Spinal cord (tissue), 10 donors: ENCODE measurements at places on chromosomes 2 and 18. TPM values are rescaled to one million over a fixed set of nuclear protein-coding genes. Genes with fewer than 3 reads are reported as not detected.

- DNase-seq: no peak
Observed at GRCh38 chr2:18123211-18123570, 244.7 kb downstream of the KCNS3 start.

DNA sequence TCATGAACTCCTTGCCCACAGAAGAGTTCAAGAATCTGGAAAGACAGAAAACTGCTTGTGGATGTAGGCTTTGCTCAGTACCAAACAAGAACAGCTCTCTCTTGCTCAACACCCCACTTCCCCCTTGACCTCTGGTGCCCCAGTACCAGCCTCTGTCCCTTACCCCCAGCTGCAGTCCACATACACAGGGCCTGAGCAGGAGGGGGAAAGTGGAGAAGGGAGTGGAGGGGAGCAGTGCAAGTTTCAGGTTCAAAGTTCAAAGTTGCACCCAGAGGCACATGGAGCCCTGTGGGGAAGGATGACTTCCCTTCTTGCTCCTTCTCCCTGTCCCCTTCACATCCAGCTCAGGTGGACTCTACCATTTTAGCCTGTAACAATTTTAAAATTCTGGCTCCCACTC, 61.1 kb upstream of the LPIN2 start:
- no peak for DNase-seq

GRCh38 chr2:70746094-70746974, 21.7 kb downstream of the ADD2 start:
- peak; percentile 87 for DNase-seq

DNA sequence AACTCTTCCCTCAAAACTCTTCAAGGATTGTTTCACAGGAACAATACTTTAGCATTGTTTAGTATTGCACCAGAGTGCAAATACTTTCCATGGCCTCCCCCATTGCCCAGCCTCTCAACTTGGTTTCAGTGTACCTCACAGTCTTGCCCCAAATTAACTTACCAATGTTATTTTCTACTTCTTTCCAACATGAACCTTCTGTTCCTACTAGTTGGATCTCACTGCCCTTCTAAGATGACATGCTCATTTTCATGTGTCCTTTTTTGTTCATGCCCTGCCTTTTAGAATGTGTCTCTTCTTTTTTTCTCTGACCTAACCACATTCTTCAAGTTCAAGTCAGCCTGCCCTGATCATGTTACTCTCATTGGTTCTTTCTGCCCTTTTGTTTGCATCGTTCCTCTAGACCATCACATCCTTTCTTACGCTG, 4.1 kb downstream of the SPATS2L start:
- no peak for DNase-seq

DNA sequence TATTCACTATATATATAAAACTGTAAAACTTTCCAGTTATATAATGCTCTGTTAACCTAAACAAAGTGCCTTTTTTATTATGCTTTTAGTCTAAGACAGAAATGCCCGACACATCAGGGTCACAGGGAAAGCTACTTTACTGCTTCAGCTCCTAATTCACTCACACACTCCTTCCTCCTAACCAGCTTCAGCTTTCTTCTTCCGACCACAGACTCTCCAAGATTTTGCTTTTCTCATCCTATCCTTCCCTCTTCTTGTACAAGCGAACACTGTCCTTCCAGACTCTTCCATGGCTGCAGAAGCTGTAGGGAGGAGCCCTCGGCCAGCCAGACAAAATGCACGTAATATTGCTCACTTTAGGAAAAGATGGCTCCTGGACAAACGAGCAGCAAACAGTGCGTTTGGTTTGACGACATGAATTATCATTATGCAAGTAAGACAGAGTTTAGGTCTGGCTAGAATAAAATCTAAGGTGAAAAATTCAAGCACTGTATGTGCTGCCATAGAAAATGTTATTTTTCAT, 47.5 kb upstream of the HNRNPA3 start:
- DNase-seq: no peak

DNA sequence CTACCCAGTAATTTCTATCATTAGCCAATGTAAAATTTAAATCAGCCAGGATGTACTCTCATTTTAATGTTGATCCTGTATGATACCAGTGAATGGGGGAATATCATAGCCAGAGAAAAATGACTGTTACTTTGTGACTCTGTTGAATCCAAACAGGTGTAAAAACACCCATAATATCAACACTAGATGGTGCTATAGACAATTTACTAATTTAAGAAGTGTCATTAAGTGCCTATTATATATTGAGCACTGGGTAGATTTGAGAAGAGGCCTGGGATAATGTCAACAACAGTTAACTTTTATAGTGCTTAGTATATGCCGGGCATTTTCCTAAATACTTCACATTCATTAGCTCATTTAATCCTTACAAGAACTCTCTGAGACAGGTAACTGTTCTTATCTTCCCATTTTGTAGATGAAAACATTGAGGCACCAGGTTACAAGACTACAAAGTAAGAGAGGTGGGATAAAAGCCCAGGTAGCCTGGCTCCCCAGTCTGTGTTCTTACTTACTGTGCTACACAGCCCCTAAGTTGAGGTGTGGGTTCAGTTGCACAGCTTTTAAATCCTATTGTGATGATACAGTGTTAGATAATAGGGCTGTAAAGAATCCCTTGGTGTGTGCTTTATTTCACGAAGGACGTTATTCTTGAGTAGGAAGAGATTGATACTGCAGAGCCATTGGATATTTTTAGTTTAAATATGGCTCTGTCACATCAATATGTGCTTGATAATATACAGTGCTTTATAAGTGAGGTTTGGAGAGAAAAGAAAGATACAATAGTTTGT, 325.5 kb downstream of the AGPS start:
- DNase-seq: no peak

DNA sequence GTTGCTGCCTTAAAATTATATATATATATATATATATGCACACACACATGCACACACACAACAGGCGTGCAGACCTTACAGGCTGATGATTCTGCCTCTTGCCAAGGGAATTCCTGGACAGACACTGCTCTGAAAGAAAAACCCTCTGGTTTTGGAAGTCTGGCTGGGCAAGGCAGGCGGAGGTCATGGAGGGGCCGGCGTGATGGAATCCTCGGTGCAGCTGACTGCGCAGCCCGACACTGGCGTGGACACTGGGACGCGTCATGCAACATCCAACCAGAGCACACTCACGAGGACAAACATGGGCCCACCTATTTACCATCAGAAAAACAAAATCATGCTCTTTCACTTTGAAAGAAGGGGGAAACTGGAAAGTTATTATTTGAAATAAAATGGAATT, 235.3 kb downstream of the ZNF516 start:
- DNase-seq: no peak

The REG3G gene
- total RNA-seq: not detected

The DSC2 gene
- 8.3 TPM for total RNA-seq

The COL3A1 gene
- 2,960 TPM for total RNA-seq

The DCDC2C gene
- 1.3 TPM for total RNA-seq
